ENCODE measurements at places on chromosomes 5 and 9.

DNA sequence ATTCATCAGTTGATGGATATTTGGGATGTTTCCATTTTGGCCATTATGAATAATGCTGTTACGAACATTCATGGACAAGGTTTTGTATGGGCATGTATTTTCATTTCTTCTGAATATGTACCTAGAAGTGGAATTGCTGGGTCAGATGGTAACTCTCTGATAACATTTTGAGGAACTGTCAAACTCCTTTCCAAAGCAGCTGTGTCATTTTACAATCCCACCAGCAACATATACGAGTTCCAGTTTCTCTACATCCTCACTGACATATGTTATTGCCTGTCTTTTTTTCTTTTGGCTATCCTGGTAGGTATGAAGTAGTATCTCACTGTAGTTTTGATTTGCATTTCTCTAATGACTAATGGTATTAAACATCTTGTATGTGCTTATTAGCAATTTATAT is 86.7 kb downstream of the PRKACG start:
- DNase-seq: no peak

- no peak for DNase-seq
These were observed 1.4 kb downstream of the LIX1 start for GRCh38 chr5:97141031-97141430.

DNA sequence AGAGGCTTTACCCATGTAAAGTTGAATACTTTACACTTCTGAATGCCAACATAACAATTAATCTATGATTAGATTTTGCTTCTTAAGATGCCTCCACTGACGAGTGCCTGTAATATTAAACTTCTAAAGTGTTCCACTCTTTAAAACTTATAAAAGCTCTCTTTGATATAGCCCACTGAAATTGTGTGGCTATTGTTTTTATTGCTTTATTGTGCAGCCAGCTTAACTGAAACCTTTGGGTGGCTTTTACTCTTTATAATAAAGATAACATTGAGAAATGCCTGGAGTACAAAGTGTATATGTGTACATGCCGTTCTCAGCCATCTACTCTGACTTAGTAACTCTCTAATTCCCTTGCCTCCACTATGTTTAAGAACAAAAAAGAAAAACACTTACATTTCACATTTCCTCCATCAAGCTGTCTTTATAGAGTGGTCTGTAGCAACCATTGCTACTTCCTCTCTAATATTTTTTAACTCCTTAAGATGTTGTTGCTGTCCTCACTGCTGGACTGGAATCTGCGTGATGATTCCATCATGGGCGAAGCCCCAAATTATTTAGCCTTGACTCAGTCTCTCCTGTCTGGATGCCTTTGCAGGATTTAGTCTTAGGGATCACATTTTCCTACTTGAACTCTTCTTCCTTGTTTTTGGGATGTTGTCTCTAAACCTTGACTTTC is 9.1 kb downstream of the PIK3R1 start:
- no peak for DNase-seq

GRCh38 chr5:6096101-6096500 is 282.2 kb downstream of the MED10 start:
- no peak for DNase-seq

- no peak for DNase-seq
These were observed 48.4 kb upstream of the MAP3K1 start for GRCh38 chr5:56766926-56767325.

DNA sequence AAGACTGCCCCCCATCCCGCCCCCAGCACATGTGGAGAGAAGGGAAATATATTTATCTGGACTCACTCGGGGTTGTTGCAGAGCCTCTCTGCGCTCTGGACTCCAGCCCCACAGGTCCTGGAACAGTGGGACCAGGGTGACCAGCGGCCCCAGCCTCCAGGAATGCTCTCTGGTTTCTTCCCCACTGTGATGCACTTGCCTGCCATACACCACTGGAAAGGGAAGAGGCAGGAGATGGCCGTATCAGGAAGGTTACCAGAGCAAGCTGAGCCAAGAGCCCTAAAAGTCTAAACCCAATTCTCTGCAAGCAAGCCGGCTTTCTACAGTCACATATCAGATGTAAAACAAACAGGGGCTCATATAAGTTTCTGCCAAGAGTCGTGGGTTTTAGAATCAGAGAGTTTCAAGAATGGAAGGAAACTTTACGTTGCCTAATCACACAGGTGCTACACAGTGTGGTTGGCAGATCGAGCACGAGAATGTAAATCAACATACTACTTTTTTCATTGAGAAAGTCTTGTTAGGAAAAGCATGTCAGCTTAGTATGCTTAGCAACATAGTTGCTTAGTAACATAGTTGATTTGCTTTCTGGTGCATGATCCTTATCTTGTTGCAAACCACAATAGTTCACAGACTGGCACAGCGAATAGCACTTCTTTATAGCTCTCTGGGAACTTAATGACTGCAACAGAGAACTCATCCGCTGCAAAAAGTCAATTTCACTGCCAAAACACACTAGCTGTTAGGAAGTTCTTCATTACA is 201.2 kb downstream of the TARS1 start:
- DNase-seq: no peak

DNA sequence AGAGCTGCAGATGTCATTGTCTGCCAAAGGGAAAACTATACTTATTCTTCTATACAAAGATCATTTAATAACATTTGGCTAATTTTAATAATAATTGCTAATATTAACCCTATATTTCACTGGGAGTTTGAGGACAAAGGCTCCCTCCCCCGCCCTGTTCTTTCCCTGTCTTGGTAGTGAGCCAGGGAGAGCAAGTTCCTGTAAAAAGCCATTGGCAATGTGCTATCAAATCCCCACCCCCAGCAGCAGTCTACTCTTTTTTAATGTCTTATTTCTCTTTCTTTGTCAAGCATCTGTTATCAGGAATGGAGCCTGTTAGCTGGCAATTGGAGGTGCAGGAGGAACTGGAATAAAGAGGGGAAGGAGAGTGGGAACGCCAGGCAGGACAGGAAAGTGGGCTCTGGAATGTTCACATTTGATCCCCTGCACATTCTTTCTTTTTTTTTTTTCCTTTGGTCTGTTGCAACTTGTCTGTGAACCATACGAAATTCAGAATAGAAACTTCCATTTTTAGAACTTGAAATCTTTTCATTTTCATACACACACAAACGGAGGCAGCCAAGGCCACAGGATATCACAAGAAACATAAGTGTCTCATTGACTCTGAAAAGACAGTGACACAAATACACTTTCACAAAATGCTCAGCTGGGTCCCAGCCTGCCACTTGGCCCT is 664.8 kb upstream of the ZNF608 start:
- DNase-seq: no peak

DNA sequence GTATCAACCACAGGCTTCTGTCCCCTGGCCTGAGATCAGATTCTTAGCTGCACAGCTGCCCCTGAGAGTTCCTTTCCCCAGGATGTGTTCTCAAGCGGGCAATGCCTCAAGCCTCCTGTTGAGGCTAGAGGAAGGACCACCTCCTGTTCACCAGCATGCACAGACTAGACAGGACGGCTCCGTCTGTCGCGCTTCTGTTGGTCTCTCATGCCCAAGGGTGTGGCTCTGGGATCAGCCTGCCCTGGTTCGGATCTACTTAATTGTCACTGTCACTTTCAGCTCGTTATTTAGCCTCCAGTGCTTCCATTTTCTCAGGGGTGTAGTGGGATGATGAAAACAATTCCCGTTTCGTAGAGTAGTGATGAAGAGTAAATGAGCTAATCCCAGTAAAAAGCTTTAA is 103.1 kb downstream of the KCNIP1 start:
- no peak for DNase-seq

- DNase-seq: no peak
These were observed 36.3 kb upstream of the LRRC19 start for GRCh38 chr9:27041746-27042145.

GRCh38 chr9:86361176-86361575 is 7.0 kb upstream of the TUT7 start:
- DNase-seq: no peak

DNA sequence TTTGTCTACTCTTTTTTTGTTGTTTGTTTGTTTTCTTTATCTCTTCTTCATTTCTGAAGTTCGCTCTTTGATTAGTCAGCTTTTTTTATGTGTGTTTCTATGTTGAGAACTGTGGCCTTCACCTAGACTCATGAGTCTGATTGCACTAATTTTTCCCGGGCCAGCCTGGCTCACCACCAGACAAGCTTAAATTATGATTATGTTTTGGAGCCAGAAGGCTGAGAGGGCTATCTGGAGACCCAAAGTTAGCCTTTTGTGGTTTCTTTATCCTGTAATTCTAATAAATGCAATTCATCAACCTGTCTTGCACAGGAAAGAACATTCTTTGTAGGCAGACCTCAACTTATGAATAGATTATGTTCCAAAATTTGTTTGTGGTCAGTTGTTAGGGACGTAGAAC is 20.8 kb upstream of the ACTBL2 start:
- DNase-seq: no peak

DNA sequence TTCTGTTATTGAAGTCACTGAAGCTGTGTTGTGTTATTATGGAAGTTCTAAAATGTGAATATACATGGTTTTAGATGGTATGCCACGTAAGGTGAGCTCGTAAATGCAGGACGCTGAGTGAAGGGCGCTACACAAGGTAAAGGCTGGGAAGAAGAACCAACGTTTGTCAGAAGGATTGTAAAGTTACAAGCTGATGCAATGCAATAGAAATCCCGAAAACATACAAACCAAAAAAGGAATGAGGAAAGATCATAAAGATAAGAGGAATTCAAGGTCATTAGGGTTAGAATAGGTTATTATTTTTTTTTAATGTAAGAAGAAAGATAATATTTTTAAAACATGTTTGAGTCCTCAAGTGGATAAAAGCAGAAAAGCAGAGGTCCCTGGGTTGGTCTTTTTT is 538.6 kb downstream of the CDH12 start:
- DNase-seq: no peak

DNA sequence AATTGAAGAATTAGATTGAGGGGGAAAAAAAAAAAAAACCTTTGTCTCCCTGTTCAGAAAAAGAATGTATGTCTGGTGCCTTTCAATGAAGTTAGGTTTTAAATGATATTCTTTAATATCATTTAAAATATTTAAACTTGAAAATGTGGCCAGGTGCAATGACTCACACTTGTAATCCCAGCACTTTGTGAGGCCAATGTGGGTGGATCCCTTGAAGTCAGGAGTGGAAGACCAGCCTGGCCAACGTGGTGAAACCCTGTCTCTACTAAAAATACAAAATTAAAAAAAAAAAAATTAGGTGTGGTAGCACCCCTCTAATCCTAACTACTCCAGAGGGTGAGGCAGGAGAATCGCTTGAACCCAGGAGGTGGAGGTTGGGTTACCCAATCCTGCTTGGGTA is 111.1 kb upstream of the RASA1 start:
- no peak for DNase-seq

DNA sequence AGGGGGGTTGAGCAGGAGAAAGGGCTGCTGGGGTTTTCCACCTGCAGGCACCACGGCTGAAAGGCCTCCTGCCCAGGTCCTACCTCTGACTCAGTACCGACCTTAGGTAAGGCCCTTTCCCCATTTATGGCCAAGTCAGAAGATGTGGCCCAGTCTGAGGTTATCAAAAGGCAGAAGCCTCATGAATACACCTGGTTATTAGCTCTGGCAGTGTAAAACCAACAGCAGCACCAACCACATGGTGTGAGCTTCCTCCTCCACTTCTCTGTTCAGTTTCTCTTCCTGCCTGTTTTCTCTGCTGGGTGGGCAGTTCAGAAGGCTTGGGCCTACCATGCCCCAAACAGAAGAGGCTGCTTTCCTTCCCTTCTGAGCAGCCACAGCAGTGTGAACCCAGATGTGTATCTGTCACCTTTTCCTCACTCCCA is 86.9 kb downstream of the UGCG start:
- no peak for DNase-seq

- DNase-seq: no peak
These were observed 25.3 kb downstream of the RAPGEF6 start for GRCh38 chr5:131609774-131610173.

DNA sequence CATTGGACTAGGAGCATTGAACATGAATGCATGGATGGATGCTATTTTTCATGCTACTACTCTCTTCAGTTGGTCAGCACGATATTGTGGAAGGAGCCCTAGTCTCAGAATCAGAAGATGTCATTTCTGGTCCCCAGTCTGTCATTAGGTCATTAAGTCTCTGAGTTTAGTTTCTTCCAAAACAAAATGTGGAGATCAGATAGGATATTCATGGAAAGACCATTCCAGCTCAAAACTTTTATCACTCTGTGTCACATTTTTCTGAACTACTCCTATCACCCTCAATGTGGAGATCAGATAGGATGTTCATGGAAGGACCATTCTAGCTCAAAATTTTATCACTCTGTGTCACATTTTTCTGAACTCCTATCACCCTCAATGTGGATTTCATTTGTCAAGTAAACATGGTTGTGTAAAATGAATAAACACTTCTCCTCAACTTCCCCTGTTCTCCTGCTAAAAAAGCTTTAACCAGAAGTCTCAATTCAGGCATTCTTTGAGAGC is 296.8 kb downstream of the MRPS30 start:
- DNase-seq: no peak

DNA sequence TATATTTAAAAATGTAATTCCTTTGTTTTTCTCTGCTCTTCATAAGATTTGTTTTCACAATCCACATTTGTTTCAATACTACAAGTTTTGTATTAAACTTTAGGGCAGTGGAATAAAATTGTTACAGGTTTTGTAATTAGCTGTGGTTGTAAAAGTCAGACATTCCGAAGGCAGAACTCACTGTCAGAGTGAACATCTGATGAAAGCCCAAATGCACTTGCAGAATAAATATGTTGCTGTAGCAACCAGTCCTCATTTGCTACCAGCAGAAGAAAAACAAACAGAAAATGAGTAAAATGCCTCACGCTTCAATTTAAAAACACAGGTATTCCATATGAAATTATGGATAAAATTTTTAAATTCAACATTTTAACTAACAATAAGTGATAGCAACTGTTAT is 740.1 kb upstream of the FAM174A start:
- DNase-seq: no peak

DNA sequence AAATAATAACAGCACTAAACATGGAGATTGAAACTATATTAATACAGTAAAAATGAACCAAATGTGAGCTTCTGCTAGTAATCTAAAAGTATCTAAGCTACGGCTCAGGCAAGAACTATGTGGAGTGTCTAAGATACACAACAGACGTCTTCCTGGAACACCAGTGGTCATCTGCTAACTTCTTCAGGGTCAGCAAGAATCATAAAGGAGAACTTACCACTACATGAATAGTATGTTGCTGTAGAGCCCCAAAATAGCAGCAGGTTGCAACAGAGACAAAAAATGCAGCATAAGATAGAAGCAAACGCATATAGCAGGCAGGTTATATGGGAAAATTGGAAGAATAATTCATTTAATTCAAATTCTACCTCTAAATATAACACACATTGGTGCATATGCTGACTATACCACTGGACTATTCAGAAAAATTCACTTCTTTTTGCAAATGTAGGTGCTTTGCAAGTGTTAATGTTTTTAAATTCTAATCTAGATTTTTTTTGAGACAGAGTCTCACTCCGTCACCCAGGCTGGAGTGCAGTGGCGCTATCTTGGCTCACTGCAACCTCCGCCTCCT is 27.1 kb downstream of the DCTN4 start:
- DNase-seq: no peak

GRCh38 chr9:73264631-73265030 is 113.0 kb downstream of the ANXA1 start:
- DNase-seq: no peak
